Erythroblast (primary cell): ENCODE measurements at places on chromosomes 2 and 18.

DNA sequence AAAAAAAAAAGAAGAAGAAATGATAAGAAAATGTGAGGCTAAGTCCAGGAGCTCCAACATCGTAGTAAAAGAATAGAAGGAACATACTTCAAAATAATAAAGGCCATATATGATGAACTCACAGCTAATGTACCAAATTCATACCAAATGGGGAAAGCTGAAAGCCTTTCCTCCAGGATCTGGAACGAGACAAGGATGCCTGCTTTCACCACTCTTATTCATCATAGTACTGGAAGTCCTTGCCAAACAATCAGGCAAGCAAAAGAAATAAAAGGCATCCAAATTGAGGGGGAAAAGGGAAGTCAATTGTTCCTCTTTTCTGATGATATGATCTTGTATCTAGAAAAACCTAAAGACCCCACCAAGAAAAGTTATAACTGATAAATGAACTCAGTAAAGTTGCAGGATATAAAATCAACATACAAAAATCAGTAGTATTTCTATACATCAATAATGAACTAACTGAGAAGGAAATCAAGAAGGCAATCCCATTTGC lies 170.6 kb downstream of the METTL4 start:
- DNase-seq: no peak

DNA sequence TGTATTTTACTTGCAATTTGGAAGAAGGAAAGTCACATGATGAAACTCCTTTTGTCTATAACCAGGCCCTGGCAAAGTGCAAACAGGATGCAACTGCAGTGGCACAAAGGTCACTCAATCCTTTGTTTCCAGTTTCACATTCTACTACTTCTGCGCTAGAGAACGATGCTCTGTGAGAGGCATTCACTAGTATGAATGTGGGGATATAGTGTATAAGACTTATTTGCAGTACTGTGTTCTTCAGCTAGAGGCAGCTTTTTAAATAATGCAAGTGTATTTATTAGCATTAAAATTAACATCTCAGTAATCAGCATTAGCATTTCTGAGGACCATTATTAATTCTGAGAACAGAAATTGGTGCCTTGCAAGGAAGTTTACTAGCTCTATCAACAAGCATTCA lies 68.9 kb downstream of the PRPF40A start:
- no peak for DNase-seq

DNA sequence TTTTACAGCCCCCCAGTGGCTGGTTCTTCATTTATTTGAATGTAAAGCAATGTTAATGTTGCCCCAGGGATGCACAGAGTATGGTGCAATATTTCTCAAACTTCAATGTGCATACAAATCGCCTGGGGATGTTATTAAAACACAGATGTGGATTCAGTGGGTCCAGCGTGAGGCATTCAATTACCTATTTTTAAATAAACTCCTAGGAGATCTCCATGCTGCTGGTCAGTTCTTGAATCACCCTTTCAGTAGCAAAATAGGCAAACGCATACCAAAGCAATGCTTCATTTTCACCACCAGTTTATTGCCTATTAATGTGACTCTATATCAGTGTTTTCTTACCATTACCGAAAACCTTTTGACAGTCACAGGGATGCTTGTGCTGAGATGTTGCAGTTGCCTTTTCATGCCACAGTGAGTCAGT lies 530.7 kb downstream of the CBLN2 start:
- no peak for DNase-seq

DNA sequence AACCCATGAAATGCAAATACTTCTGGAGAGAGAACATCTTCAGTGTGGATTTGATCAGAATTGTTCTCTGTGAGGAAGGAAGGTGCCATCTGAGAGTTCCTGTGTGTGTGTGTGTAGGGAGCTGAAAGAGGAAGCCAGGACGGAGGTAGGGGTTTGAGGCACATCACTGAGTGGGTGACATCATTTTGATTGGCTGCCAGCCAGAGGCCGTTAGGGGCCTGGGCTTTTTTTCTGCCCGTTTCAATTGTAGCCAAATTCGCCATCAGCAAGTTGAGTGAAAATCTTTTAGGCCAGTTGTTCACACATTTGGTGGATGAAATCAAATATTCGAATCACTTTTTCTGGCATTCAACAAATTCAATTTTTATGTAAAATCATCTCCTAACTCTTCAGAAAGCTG lies 48.9 kb downstream of the TSN start:
- DNase-seq: peak; percentile 36

GRCh38 chr2:238523158-238524110 lies 96.7 kb downstream of the ASB1 start:
- no peak for DNase-seq

DNA sequence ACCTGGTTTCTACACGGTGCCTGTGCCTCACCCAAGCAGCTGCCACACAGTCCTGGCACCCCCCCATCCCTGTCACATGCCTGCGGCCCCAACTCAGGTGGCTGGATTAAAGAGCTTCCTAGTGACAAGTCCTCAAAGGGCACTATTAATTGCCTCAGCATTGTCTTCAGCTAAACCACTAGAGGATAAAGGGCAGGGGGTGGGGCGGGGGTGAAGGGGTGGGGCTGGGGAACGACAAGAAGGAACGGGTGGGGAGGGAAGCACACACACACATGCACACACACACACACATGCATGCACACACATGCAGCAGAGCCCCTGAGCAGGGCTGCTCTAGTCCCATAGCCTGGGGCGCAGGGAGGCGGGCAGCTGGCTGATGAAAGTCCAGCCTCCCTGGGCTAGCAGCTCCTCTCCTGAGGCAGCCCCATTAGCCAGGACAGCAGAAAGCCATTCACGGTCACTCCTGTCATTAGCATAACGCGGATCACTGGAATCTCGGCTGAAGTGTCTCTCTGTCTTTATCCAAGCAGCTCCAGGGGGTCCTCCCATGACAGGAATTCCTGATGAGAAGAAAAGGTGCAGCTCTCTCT lies 7.4 kb upstream of the TEX261 start:
- DNase-seq: no peak

GRCh38 chr2:55403256-55403998 lies 16.2 kb downstream of the CCDC88A start:
- DNase-seq: no peak

DNA sequence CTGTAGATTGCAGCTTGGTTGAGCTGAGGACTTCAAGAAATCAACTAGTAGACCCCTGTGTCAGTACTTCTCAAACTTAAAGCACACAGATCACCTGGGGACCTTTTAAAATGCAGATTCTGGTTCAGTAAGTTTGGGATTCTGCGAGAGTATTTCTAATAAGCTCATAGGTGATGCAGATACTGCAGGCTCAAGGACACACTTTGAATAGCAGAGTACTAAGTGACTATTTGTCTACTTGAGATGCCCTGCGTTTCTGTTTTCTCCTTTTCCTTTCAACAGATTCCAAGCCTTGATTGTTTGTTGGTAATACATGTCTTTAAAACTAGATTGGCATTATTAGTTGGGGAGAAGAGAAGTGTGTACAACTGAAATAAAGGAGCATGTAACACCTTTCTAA lies 6.7 kb downstream of the MIB1 start:
- DNase-seq: peak; percentile 20

DNA sequence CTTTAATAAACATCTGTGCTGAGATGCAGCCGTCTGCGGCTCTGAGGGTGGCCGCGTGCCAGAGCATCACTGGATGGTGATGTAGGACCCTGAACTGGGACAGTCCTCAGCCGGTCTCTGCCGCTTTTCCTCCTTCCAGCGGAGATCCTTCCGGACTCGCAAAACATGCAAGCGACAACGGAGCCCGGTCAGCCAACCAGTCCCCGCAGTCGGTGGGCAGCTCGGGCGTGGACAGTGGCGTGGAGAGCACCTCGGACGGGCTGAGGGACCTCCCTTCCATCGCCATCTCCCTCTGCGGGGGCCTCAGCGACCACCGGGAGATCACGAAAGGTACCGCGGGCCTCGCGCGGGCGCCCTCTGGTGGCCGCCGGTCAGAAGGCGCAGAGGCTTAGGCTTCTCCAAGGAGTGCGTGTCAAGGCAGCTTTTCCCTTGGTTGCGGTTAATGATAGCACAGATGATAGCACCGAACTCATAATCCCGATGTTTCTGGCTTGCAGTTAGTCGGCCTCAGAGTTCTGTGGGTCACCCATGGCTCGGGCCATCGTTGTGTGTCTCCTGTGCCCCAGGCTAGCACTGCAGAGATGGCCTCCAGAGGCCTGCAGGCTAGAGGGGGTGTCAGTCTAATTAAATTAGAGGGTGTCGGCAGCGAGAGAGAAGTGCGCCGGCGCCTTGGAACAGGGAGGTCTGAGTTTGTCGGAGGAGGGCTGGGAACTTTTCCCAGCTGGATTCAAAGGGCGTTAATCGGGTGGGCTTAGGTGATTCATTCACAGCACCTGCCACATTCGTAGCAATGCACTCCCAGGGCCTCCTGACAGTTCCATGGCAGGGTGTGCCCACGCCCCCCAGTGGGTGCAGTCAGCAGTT lies 38.5 kb downstream of the LPIN1 start:
- peak; percentile 53 for DNase-seq

GRCh38 chr18:53991805-53992204 lies 232.7 kb downstream of the MBD2 start:
- no peak for DNase-seq

- DNase-seq: no peak
Measured at GRCh38 chr2:39786761-39787522, 7.9 kb upstream of the THUMPD2 start.

GRCh38 chr2:42908518-42909200 lies 116.3 kb upstream of the HAAO start:
- DNase-seq: no peak

DNA sequence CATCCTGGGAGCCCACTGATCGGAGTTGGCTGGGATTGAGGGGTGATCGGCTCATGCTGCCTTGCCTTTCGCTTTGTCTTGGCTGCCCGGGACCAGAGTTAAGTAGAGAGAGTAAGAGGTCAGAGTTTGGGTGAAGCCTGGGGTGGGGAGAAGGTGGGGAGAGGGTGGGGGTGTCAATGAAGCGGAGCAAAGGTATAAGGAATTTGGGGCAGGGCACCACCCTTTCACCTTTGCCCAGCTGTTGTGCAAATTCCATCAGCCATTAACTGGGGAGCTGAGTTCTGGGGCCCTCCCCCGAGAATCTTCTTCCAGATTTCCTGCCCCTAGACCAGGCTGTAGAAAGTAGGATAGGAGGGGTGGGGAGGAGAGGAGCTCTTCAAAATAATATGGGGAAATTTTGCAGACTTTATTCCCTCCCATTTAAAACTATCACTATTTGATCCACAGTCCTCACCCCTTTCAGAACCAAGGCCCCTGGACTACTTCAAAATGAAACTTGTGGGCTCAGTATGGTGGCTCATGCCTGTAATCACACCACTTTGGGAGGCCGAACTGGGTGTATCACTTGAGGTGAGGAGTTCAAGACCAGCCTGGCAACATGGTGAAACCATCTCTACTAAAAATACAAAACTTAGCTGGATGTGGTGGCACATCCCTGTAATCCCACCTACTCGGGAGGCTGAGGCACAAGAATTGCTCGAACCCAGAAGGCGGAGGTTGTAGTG lies at the start of gene SLC23A3:
Gene SLC23A3 (minus strand): TSS at position 100 of the 725 bp plus-strand sequence. CDS start 45 bp downstream, at position 55.
- no peak for DNase-seq

DNA sequence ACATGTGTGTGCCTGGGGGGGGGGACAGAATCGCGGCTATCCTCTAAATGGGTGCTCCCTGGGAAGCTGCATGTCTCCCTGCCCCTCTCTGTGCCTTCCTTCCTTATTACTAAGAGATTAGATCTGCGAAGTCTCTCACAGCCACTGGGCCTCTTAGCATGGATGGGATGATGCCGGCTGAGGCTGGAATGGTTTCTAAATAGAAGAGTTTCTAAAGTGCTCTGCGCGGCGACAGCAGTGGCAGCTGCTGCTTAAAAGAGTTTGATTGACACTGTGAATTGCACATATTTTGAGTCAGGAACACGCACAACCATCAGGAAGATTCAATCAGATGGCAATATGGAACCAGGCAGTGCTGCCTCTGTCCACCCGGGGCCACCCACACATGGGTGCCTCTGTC lies 163.8 kb downstream of the CLIP4 start:
- DNase-seq: no peak

- DNase-seq: no peak
Measured at GRCh38 chr2:12649602-12650400, 66.9 kb upstream of the TRIB2 start.

- no peak for DNase-seq
Measured at GRCh38 chr18:78974115-78974761, 5.4 kb upstream of the SALL3 start.

GRCh38 chr18:74131124-74131523 lies 16.5 kb downstream of the FBXO15 start:
- no peak for DNase-seq

GRCh38 chr2:19574778-19575260 lies 216.4 kb upstream of the OSR1 start:
- no peak for DNase-seq
